ENCODE measurements at places on chromosomes 3 and 15. TPM values are rescaled to one million over a fixed set of nuclear protein-coding genes. Genes with fewer than 3 reads are reported as not detected.

NXPE3 gene
- 10.5 TPM for total RNA-seq

STARD9 gene
- 8.0 TPM for total RNA-seq

NCK1 gene
- total RNA-seq: 64.4 TPM

CCDC50 gene
- 63.3 TPM for total RNA-seq

ATP8B4 gene
- 7.4 TPM for total RNA-seq

SLC51A gene
- total RNA-seq: 0.56 TPM

KIF15 gene
- 1.8 TPM for total RNA-seq

P3H2 gene
- total RNA-seq: 20.2 TPM

TRH gene
- total RNA-seq: not detected

EFCAB12 gene
- 0.71 TPM for total RNA-seq

CPEB1 gene
- total RNA-seq: 1.7 TPM

CSPG4 gene
- 4.0 TPM for total RNA-seq

CORO2B gene
- 9.6 TPM for total RNA-seq

DNA sequence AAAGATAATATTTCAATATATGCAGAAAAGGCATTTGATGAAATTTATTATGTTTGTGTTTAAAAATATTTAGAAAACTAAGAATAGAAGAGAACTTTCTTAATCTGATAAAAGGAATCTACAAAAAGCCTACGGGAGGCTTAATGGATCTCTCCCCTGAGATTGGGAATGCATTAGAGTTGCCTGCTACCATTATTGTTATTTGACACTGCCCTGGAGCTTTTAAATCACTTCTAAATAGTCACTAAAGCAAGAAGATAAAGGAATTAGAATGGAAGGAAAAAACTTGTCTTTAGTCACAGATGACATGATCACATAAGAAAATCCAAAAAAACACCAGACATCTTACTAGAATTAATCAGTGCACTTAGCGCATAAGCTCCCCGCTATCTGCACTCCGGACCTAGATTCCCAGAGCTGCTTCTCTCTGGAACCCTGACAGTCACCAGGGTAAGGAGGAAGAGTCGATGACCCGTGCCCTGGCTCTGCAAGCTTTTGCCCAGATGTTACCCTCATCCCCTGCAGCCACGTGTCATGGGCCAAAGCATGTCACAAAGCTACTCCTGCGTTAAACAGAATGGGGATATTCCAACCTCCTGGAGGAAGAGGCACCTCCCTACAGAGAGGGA is 97.1 kb downstream of the MINAR1 start:
- no peak overlapping the region for H3K4me3 ChIP-seq
- no peaks in the 10 kb centered on the region for H3K27me3 ChIP-seq
- H3K4me1 ChIP-seq: no peaks in the 10 kb centered on the region
- no peak overlapping the region for H3K27ac ChIP-seq

DNA sequence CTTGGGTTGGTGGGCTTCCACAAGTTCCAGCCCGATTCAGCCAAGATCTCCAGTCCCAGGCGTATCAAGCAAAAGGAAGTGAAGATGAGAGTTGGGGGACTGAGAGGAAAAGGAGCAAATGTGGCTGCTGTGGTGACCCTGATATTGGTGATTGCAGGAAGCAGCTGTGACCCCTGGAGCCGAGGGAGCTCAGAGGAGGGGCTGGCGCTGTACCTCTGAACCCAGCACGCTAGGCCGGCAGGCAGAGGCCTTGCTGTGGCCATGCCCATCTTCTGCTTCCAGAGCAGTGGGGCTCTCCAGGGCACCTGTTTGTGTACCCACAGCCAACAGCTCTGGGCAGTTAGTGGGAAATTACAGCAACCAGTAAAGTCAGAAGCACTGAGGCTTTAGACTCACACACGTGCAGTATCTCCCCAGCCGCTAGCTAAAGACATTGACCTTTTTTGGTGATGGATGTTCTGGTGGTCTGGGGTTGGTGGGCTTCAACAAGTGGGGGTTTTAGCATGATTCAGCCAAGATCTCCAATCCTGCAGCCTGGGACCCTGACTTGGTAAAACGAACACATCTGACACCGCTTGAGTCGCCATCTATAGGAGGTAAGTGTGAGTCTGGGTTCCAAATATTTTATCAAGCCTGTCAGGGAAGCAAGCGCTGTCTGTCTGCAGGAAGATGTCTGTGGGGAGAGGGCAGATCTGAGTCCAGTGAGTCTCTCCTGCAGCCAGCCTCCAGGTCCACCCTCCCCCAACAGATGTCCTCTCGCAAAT is 33.1 kb downstream of the TM2D3 start:
- no peaks in the 10 kb centered on the region for H3K27me3 ChIP-seq
- no peak for DNase-seq
- H3K4me1 ChIP-seq: peaks cover 10% of the 10 kb centered on the region
- H3K27ac ChIP-seq: no peak overlapping the region

GRCh38 chr3:134144694-134145093 is 106.0 kb downstream of the RYK start:
- H3K36me3 ChIP-seq: no peaks in the 10 kb centered on the region
- DNase-seq: no peak
- H3K27me3 ChIP-seq: no peaks in the 10 kb centered on the region
- peak overlapping the region; percentile 45 for H3K27ac ChIP-seq
- H3K4me3 ChIP-seq: no peak overlapping the region
- H3K4me1 ChIP-seq: no peaks in the 10 kb centered on the region

GRCh38 chr3:57068437-57069089 is 8.1 kb downstream of the SPATA12 start:
- H3K36me3 ChIP-seq: no peaks in the 10 kb centered on the region
- H3K27me3 ChIP-seq: no peaks in the 10 kb centered on the region
- peak overlapping the region; percentile 74 for H3K27ac ChIP-seq
- peaks cover 16% of the 10 kb centered on the region for H3K4me1 ChIP-seq
- no peak overlapping the region for H3K4me3 ChIP-seq

GRCh38 chr3:162704238-162704637 is 1207.6 kb downstream of the OTOL1 start:
- no peak for DNase-seq
- no peak overlapping the region for H3K27ac ChIP-seq
- no peaks in the 10 kb centered on the region for H3K27me3 ChIP-seq
- no peaks in the 10 kb centered on the region for H3K36me3 ChIP-seq

DNA sequence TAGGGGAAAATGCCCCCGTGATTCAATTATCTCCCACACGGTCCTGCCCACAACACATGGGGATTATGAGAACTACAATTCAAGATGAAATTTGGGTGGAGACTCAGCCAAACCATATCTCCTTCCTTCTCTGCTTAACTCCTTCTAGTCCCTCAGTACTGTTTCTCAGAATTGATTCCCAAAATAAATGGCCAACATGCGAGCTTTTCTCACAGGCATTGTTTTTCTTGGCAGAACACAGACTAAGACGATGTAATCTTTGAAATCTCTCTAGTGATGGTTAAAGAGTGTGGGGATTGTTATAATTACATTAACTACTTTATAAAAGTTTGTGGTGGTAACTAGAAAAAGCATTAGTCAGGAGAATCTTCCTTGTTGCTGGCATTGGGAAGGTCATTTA is 366.5 kb downstream of the LPP start:
- no peaks in the 10 kb centered on the region for H3K4me1 ChIP-seq
- no peak for DNase-seq
- H3K27ac ChIP-seq: no peak overlapping the region
- no peaks in the 10 kb centered on the region for H3K27me3 ChIP-seq

GRCh38 chr15:31197497-31198414 is 96.2 kb upstream of the TRPM1 start:
- H3K27me3 ChIP-seq: no peaks in the 10 kb centered on the region
- peak; percentile 27 for DNase-seq
- no peak overlapping the region for H3K4me3 ChIP-seq
- H3K4me1 ChIP-seq: no peaks in the 10 kb centered on the region
- no peaks in the 10 kb centered on the region for H3K36me3 ChIP-seq

DNA sequence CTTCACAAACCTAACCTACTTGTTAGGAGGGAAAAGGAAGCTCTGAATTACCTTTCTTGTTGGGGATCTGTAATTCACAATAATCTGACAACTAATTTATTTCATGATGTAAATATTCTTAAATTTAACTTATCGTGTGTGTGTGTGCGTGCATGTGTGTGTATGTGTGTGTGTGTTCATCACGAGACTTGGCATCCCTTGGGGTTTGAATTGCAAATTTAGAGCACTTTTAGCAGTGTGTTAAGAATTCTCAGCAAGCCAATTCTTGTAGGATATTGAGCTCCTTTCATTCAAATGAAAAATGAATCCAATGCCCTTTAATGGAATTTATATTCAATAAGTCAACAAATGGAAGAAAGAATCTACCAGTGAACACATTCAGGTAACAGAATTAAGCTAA is 85.9 kb upstream of the C3orf80 start:
- no peak for DNase-seq
- no peak overlapping the region for H3K27ac ChIP-seq
- no peak overlapping the region for H3K4me3 ChIP-seq
- H3K36me3 ChIP-seq: no peaks in the 10 kb centered on the region
- H3K4me1 ChIP-seq: no peaks in the 10 kb centered on the region
- H3K27me3 ChIP-seq: no peaks in the 10 kb centered on the region

GRCh38 chr3:141308588-141309218 is 59.6 kb upstream of the ZBTB38 start:
- H3K27me3 ChIP-seq: no peaks in the 10 kb centered on the region
- H3K27ac ChIP-seq: no peak overlapping the region

DNA sequence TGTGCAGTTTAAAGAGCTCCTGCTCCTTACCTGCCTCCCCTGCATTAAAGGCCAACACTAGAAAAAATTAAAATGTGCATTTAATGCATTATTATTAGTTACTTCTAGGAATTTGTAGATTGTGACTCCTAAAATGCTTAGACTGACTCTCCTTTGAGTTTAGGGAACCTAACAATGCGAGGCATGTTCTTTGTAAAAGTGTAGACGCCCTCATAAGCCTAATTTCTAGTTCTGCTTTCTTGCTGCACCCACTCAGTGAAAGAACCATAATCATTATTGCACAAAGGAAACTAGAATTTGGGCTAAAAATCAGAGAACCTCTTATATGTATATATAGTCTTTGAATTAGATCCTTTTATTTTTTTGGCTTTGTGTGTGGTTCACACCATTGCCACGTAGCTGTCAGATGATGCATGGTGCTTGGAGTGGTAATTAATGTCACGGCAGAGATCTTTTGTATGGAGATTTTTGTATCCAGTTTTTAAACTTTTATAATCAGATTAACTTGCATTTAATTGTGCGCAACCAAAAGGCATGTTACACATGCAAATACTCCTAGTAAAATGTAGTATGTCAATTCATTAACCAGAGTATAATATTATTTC is 710 bp downstream of the ABHD10 start:
- H3K4me3 ChIP-seq: peak overlapping the region; percentile 61
- H3K4me1 ChIP-seq: peaks cover 8% of the 10 kb centered on the region
- peak overlapping the region; percentile 74 for H3K27ac ChIP-seq
- H3K36me3 ChIP-seq: no peaks in the 10 kb centered on the region
- no peak for DNase-seq

- no peaks in the 10 kb centered on the region for H3K36me3 ChIP-seq
- H3K4me3 ChIP-seq: no peak overlapping the region
- no peaks in the 10 kb centered on the region for H3K27me3 ChIP-seq
- peaks cover 26% of the 10 kb centered on the region for H3K4me1 ChIP-seq
- no peak overlapping the region for H3K27ac ChIP-seq
Measured at GRCh38 chr15:84813931-84814330, 3.2 kb upstream of the ALPK3 start.

GRCh38 chr15:63301088-63301487 is 23.7 kb downstream of the APH1B start:
- DNase-seq: no peak
- no peaks in the 10 kb centered on the region for H3K36me3 ChIP-seq
- no peak overlapping the region for H3K27ac ChIP-seq
- no peaks in the 10 kb centered on the region for H3K27me3 ChIP-seq

- no peak overlapping the region for H3K27ac ChIP-seq
- peaks cover 3% of the 10 kb centered on the region for H3K4me1 ChIP-seq
- no peak for DNase-seq
- H3K36me3 ChIP-seq: no peaks in the 10 kb centered on the region
- H3K27me3 ChIP-seq: no peaks in the 10 kb centered on the region
- no peak overlapping the region for H3K4me3 ChIP-seq
Measured at GRCh38 chr3:39376959-39377634, 6.1 kb upstream of the SLC25A38 start.

DNA sequence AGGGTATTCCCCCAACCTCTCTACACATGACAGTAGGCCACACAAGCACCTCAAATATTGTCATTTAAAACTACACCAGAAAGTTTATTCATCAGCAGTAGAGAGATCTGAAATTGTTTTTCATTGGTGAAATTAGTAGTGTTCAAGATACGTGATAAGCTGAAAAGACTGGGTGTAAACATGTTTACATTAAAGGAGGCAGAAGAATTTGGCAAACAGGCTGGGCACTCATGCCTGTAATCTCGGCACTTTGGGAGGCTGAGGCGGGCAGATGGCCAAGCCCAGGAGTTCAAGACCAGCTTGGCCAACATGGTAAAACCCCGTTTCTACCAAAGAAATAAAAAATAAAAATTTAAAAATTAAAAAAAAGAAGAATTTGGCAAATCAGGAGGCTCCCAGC is 255.6 kb downstream of the FOXP1 start:
- no peaks in the 10 kb centered on the region for H3K27me3 ChIP-seq
- H3K4me1 ChIP-seq: no peaks in the 10 kb centered on the region
- DNase-seq: no peak
- H3K27ac ChIP-seq: no peak overlapping the region
- H3K36me3 ChIP-seq: no peaks in the 10 kb centered on the region
- no peak overlapping the region for H3K4me3 ChIP-seq

- DNase-seq: no peak
- H3K27me3 ChIP-seq: no peaks in the 10 kb centered on the region
- no peak overlapping the region for H3K4me3 ChIP-seq
Measured at GRCh38 chr3:56762718-56763117, 39.0 kb downstream of the ARHGEF3 start.

GRCh38 chr3:134917631-134918030 is 122.6 kb downstream of the EPHB1 start:
- no peaks in the 10 kb centered on the region for H3K36me3 ChIP-seq
- H3K27ac ChIP-seq: no peak overlapping the region
- H3K4me3 ChIP-seq: no peak overlapping the region

GRCh38 chr15:34953851-34954250 is 15.7 kb downstream of the AQR start:
- no peaks in the 10 kb centered on the region for H3K27me3 ChIP-seq
- peak; percentile 89 for DNase-seq
- peaks cover 7% of the 10 kb centered on the region for H3K36me3 ChIP-seq
- peak overlapping the region; percentile 61 for H3K27ac ChIP-seq
- H3K4me3 ChIP-seq: no peak overlapping the region

- H3K4me1 ChIP-seq: no peaks in the 10 kb centered on the region
- H3K36me3 ChIP-seq: no peaks in the 10 kb centered on the region
- H3K27me3 ChIP-seq: no peaks in the 10 kb centered on the region
- peak; percentile 76 for DNase-seq
- peak within 1 kb of the TSS; percentile 5 for H3K4me3 ChIP-seq
Measured at GRCh38 chr15:48177766-48178647, at the start of gene MYEF2. TSS of gene MYEF2 (minus strand) at chr15:48178295. CDS start at chr15:48178237, 58 bp downstream.

GRCh38 chr3:23797491-23797890 is 8.3 kb upstream of the UBE2E1 start:
- H3K27me3 ChIP-seq: no peaks in the 10 kb centered on the region
- H3K27ac ChIP-seq: no peak overlapping the region
- DNase-seq: no peak
- no peaks in the 10 kb centered on the region for H3K36me3 ChIP-seq
- no peaks in the 10 kb centered on the region for H3K4me1 ChIP-seq

- H3K27ac ChIP-seq: no peak overlapping the region
- DNase-seq: no peak
- no peak overlapping the region for H3K4me3 ChIP-seq
- peaks cover 36% of the 10 kb centered on the region for H3K36me3 ChIP-seq
- H3K27me3 ChIP-seq: no peaks in the 10 kb centered on the region
Measured at GRCh38 chr3:52636673-52637072, 49.0 kb downstream of the PBRM1 start.
